ENCODE measurements at places on chromosomes 4 and X.

GRCh38 chr4:6224735-6225134 lies 24.4 kb upstream of the JAKMIP1 start:
- DNase-seq, result no peak

- no peak for DNase-seq
Measured at GRCh38 chr4:150874338-150875226, 140.5 kb downstream of the LRBA start.

DNA sequence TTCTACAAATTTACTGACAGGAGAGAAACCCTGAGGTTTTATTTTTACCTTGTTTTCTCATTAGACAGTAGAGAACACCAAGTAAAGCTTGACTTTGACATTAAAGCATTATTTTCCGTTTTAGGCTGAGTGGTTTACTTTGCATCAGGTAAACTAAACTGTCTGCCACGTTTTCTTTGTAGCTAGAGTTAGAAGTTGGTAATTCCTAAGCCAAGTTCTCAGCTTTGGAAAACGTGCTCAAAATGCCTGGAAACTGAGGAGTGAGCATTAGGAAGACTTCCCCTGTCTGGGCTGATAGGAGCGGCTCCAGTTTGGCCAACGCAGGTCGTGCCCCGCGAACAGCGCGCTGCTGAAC lies 819 bp downstream of the PDLIM3 start:
- no peak for DNase-seq

GRCh38 chr4:177001271-177002175 lies 208.8 kb upstream of the VEGFC start:
- peak; percentile 34 for DNase-seq

- DNase-seq, result no peak
Measured at GRCh38 chr4:171919314-171919713, 106.1 kb downstream of the GALNTL6 start.

- no peak for DNase-seq
Measured at GRCh38 chr4:18247189-18247588, 225.6 kb upstream of the LCORL start.

DNA sequence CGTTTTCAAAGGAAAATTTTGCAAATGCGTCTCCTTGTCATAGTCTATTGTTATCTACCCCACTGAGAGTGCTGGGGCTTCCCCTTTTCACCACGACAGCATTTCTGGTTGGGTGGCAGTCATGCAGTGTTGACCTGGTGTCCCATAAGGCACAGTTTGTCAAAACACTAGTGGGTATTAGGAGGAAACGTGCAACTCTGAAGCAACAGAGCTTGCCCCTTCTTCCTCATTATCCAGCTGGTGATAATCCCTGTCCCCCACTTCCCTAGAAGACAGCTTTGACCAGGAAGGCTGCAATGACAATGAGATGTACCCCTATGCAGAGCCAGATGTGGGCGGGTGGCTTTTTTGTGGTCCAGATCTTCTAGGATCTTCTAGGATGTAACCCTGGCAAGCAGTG lies 1.8 kb downstream of the TBC1D1 start:
- peak; percentile 59 for DNase-seq

- no peak for DNase-seq
Measured at GRCh38 chr4:163330916-163331628, 1.3 kb downstream of the NPY1R start.

DNA sequence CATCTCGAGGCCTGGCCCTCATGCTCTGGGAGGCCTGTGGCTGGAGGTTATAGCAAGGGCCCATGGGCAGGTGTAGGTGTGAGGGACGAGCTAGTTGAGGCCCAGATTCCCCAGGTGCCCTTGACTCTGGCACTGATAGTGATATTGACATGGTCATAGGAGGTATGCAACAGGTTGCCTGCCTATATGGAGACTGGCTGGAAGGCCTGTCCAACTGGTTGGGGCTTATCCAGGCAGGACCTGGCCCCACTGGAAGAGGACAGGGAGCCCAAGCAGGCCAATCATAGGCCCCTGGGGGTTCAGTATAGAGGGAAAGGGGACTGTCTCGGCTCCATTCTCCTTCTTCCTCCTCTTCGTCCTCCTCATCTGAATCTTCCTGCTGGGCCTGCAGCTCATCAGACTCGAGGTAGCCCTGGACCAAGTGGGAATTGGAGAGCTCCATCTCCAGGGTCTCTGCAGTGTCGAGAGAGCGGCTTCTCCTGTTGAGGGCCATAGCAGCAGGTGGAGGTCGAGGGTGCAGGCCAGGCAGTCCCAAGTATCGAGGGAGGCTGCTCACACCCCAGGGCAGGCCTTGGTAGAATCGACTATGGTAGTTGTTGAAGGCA lies 15.3 kb downstream of the AMER1 start:
- no peak for DNase-seq

GRCh38 chr4:872241-872981 lies 46.5 kb upstream of the CPLX1 start:
- DNase-seq, result no peak

DNA sequence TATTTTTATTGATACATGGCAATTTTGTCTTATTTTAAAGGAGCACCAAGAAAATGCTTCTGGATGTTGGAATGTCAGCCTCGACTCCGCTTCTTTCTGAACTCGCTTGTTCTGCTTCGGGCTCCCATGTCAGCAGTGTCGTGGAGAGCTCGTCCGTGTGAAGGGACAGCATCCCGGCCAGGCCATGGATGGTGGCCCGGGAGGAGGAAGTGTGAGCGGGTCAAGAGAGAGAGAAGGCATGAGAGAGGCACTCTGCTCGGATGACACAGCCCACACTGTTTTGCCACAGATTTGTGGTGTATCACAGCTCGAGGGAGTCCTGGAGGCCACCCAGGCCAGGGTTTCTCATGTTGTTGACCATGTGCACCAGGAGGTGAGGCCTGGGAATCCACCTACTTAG lies 107.0 kb downstream of the TRAPPC11 start:
- DNase-seq, result no peak

DNA sequence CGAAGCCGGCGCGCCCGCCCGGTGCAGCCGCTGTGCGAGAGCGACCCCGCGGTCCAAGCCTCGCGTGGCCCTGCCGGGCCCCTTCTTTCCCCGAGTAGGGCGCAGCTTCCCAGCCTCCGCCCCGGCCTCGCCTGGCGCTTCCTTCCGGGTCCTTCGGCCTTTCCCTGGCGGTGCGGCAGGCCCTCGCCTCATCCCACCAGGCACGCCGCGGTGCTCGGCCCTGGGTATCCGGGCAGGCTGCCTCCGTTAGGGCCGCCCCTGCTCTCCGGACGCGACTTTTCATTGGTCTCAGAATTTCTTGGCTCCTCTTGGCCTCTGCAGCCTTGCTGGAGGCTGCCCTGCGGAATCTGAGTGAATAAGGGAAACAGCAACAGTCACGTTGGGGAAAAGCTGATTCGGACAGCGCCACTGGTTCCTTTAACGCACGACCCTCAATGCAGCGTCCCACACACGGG lies 429 bp downstream of the UVSSA start:
- DNase-seq, result peak; percentile 87

DNA sequence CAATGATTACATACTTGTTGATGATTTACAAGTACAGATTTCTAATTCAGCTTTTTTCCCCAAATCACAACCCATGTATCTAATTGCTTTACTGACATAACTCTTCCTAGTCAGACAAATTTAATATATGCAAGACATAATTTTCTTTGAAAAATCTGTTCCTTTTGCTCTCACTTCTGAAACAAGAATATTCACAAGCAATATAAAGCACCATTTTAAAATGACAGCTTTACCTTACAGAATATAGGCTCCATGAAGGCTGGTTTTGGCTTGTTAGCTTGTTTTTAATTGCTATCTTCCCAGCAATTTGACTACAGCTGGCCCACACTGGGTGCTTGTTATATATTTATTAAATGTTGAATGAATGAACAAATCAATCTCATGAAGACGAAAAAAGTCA lies 24.5 kb downstream of the GPM6A start:
- DNase-seq, result no peak

DNA sequence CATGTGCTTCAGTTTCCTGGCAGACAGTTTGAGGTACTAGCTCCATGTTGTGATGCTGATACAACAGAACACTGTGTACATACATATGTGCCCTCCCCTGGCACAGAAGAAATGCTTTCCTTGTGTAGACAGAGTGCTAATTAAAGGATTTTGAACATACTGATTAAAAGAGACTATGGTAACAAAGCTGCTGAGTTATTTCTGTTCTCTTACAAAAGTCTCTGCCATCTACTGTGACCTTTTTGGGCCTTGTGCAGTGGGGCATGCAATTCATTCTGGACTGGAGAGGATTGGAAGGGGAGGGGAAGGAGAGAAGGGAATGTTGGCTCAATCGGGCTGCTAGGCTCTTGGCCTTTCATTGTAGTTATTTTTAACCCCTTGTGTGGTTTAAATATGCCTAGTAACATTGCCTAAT lies 6.0 kb downstream of the PDLIM5 start:
- no peak for DNase-seq

DNA sequence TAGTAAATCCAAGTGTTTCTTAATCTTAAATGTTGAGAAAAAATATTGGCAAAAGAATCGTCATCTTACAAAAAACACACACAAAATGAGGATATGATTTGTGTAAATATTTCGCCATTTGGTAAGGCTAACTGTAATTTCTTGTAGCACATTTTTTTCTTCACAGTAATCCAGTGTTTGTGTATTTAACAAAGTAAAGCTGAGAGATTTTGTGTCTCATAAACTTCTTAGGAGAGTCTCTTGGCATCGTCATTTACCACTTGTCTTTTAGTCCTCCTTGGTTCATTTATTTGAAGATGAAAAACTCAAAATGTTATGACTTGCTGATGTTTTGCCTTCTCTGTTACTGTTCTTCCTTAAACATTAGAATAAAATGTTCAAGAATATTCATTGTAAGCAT lies 326.7 kb upstream of the PITX2 start:
- no peak for DNase-seq

GRCh38 chr4:177190995-177191580 lies 118.6 kb upstream of the NEIL3 start:
- DNase-seq, result no peak

DNA sequence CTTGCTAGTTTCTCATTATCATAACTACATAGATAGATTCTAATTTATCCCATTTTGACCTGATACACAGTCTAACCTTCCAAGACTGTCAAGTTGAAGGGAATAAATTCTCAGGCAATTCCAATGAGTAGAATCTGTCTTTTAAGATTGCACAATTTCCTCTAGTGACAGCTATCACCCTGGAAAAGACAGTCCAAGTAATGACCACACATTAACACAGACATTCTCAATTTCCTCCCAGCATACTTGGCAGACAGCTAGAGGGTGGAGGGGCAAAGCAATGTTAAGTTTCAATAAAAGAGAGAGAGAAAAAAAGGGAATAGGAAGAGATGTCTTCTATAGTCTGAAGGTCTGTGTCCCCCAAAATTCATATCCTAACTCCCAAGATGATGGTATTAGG lies 234.7 kb downstream of the LDB2 start:
- no peak for DNase-seq
